ENCODE measurements at places on chromosomes 4 and X. TPM values are rescaled to one million over a fixed set of nuclear protein-coding genes. Genes with fewer than 3 reads are reported as not detected.
A peak's percentile ranks its signal among the peaks of the same experiment; 100 is the strongest.

Gene GUCY1A1
- not detected for total RNA-seq

- H3K27ac ChIP-seq: no peak overlapping the region
- peaks cover 2% of the 10 kb centered on the region for H3K27me3 ChIP-seq
- H3K36me3 ChIP-seq: no peaks in the 10 kb centered on the region
- H3K4me1 ChIP-seq: no peaks in the 10 kb centered on the region
- no peak for DNase-seq
These were observed 50.6 kb upstream of the ANKRD17 start for GRCh38 chr4:73309211-73309610.

- no peak overlapping the region for H3K27ac ChIP-seq
- H3K36me3 ChIP-seq: no peaks in the 10 kb centered on the region
- DNase-seq: no peak
- peaks cover 1% of the 10 kb centered on the region for H3K27me3 ChIP-seq
- H3K4me3 ChIP-seq: no peak overlapping the region
- no peaks in the 10 kb centered on the region for H3K4me1 ChIP-seq
These were observed 69.3 kb downstream of the GPC4 start for GRCh38 chrX:133346026-133346425.

Gene FAM90A26
- total RNA-seq: not detected

DNA sequence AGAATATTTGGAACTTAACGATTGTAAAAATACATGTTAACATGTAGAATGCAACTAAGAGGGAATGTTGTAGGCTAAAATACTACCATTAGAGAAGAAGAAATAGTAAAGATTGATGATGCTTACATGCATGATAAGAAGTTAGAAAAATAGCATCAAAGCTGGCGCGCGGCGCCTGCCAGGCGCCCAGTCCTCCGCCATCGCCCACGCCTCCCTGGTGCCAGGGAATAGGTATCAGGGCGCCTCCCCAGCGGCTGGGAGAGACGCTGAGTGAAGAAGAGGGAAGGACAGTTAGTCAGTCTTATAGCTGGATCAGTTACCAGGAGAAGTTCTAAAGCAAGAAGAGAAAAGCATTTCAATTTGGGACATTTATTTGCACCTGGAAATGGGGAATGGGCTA is 36.0 kb downstream of the NSUN7 start:
- H3K27me3 ChIP-seq: peaks cover 28% of the 10 kb centered on the region
- DNase-seq: no peak
- H3K36me3 ChIP-seq: no peaks in the 10 kb centered on the region
- H3K4me1 ChIP-seq: no peaks in the 10 kb centered on the region
- no peak overlapping the region for H3K4me3 ChIP-seq

Gene CITED1
- not detected for total RNA-seq

Gene MAGEA1
- total RNA-seq: not detected

DNA sequence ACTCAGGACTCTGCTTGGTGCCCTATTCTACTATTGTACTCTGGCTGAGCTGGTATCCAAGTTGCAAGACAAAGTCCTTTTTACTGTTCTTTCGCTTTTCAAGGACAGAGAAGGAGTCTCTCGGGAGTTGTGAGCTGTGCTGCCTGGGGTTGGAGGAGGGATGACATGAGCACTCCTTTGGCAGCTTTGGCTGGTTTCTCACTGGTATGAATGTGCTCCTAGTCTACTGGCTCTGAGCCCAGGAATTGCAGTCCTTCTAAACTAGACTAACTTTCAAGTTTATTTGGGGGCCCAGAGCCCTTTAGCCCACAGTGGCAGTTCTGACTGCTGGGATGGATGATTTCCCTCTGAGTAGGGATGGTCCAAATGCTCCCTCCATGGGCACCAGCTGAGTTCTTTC is 997.1 kb downstream of the RAB28 start:
- H3K4me1 ChIP-seq: no peaks in the 10 kb centered on the region
- H3K27me3 ChIP-seq: no peaks in the 10 kb centered on the region
- no peaks in the 10 kb centered on the region for H3K36me3 ChIP-seq
- H3K27ac ChIP-seq: no peak overlapping the region

DNA sequence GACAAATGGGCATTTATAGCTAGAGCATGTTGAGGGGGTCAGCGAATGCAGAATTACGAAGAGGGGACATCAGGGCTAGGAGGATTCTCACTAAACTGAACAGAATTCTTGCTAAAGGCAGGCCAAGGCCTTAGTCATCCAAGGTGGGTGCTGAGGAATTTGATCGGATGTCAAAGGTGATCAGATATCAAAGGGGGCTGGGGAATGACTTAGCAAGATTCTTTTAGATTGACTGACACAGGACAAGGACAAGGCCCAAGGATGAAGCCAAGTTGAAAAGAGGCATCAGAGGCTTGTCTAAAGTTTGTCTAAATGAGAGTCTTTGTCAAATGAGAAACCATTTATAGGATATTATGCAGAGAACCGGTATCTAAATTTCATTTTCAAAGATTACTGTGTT is 9.7 kb downstream of the TMEM184C start:
- no peak for DNase-seq
- H3K36me3 ChIP-seq: peaks cover 54% of the 10 kb centered on the region
- no peak overlapping the region for H3K4me3 ChIP-seq
- peaks cover 3% of the 10 kb centered on the region for H3K4me1 ChIP-seq
- no peak overlapping the region for H3K27ac ChIP-seq

- DNase-seq: no peak
- no peak overlapping the region for H3K4me3 ChIP-seq
- no peaks in the 10 kb centered on the region for H3K27me3 ChIP-seq
- H3K36me3 ChIP-seq: peaks cover 15% of the 10 kb centered on the region
- H3K4me1 ChIP-seq: peaks cover 14% of the 10 kb centered on the region
- H3K27ac ChIP-seq: peak overlapping the region; percentile 41
These were observed 25.9 kb downstream of the EIF2S3 start for GRCh38 chrX:24080704-24081103.

DNA sequence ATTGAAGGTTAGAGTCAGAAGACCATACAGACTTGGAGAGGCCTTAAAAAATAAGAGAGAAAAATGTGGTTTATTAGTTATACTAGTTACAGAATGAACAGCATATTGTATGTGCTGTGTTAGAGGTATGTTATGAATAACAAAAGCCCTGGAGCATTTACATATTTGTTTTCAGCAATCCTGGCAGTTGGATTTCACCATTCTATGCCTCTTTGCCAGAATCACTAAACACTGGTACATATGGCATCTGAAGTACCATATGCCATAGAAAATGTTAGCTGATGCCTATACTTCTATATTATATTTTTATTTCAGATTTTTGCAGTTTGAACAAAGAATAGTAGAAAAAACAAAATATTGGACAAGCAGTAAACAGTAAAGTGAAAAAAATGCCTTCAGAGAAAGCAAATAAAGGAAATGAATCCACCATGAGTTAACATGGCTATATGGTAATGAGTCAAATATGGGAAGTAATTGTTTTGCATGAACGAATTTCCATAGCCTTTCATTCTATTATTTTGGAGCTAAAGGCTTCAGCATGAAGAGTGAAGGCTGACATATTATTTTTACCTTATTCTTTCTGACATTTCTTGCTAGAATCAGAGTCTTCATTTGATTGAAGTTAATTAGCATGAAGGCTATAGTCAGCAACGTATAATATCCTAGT is 41.9 kb upstream of the PRDM8 start:
- no peaks in the 10 kb centered on the region for H3K27me3 ChIP-seq
- no peak overlapping the region for H3K4me3 ChIP-seq
- peaks cover 3% of the 10 kb centered on the region for H3K36me3 ChIP-seq
- peaks cover 1% of the 10 kb centered on the region for H3K4me1 ChIP-seq

GRCh38 chr4:54152846-54153600 is 53.1 kb downstream of the GSX2 start:
- H3K27ac ChIP-seq: no peak overlapping the region
- no peak overlapping the region for H3K4me3 ChIP-seq
- H3K36me3 ChIP-seq: no peaks in the 10 kb centered on the region
- no peaks in the 10 kb centered on the region for H3K4me1 ChIP-seq
- DNase-seq: no peak

- H3K36me3 ChIP-seq: peaks cover 10% of the 10 kb centered on the region
- no peaks in the 10 kb centered on the region for H3K27me3 ChIP-seq
- no peaks in the 10 kb centered on the region for H3K4me1 ChIP-seq
These were observed 144.7 kb upstream of the SMIM10 start for GRCh38 chrX:134846042-134846441.

Gene UNC5C
- not detected for total RNA-seq

Gene TMPRSS11A
- total RNA-seq: not detected

- H3K4me3 ChIP-seq: no peak overlapping the region
- H3K4me1 ChIP-seq: peaks cover 5% of the 10 kb centered on the region
- no peaks in the 10 kb centered on the region for H3K27me3 ChIP-seq
- DNase-seq: no peak
- H3K27ac ChIP-seq: no peak overlapping the region
- no peaks in the 10 kb centered on the region for H3K36me3 ChIP-seq
These were observed 10.7 kb upstream of the HCCS start for GRCh38 chrX:11100281-11101035.

Gene PCDH19
- not detected for total RNA-seq

- H3K4me1 ChIP-seq: no peaks in the 10 kb centered on the region
- H3K27ac ChIP-seq: no peak overlapping the region
- no peaks in the 10 kb centered on the region for H3K36me3 ChIP-seq
- H3K4me3 ChIP-seq: no peak overlapping the region
These were observed 1092.1 kb upstream of the PRKX start for GRCh38 chrX:4805502-4805901.

DNA sequence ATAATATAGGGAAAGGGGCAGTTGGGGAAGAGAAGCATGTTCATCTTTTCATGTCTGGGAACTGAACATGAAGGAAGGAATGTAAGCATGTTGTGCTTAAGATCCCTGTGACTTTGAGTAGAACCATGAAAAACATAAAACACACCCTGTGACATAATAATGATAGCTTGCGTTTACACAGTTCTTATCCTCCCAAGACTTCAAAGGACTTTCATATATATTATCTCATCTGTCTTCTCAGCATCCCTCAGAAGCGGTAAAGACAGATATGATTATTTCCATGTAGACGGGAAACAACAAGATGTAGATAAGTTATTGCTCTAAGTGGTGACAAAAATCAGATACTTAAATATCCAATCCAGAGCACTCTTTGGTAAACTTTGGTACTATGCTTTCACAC is 3.3 kb upstream of the SH3RF1 start:
- H3K27ac ChIP-seq: no peak overlapping the region
- no peak for DNase-seq
- peaks cover 64% of the 10 kb centered on the region for H3K27me3 ChIP-seq
- peaks cover 18% of the 10 kb centered on the region for H3K4me1 ChIP-seq
- no peak overlapping the region for H3K4me3 ChIP-seq
- no peaks in the 10 kb centered on the region for H3K36me3 ChIP-seq

DNA sequence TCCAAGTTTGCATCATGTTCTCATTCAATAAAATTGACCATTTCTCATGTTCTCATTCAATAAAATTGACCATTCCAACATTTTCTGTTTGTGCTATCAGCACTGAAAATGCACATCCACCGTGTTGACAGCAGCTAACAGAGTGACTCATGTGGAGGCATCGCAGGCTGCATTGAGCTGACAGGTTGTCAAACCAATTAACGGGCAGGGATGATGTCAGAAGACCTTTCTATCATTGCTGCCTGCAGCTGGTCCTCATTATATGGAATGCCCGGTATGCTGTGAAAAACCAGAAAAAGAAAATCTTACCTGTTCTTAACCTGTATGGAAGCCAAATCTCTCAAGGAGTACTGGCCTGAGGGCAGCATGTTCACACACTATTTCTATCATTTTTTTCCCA is 202.0 kb downstream of the SMIM20 start:
- peaks cover 15% of the 10 kb centered on the region for H3K27me3 ChIP-seq
- no peak overlapping the region for H3K4me3 ChIP-seq

DNA sequence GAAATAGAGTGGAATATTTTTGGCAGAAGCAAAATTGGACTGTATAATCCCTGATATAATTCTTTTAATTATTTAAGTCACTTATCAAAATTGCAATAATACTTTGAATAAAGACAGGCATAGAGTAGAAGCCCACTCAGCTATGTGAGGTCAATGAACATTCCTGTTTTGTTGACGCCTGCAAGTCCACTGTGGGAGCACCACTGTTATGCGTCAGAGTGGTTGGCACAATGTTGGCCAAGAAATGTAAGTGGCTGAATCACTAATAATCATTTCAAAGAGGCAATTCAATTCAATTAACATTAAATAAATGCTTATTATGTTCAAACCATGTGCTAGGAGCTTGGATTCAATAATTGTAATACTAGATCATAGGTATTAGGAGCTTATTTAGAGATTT is 221.0 kb downstream of the SPCS3 start:
- H3K4me1 ChIP-seq: no peaks in the 10 kb centered on the region
- H3K27ac ChIP-seq: no peak overlapping the region
- no peak for DNase-seq
- H3K4me3 ChIP-seq: no peak overlapping the region
- no peaks in the 10 kb centered on the region for H3K27me3 ChIP-seq

DNA sequence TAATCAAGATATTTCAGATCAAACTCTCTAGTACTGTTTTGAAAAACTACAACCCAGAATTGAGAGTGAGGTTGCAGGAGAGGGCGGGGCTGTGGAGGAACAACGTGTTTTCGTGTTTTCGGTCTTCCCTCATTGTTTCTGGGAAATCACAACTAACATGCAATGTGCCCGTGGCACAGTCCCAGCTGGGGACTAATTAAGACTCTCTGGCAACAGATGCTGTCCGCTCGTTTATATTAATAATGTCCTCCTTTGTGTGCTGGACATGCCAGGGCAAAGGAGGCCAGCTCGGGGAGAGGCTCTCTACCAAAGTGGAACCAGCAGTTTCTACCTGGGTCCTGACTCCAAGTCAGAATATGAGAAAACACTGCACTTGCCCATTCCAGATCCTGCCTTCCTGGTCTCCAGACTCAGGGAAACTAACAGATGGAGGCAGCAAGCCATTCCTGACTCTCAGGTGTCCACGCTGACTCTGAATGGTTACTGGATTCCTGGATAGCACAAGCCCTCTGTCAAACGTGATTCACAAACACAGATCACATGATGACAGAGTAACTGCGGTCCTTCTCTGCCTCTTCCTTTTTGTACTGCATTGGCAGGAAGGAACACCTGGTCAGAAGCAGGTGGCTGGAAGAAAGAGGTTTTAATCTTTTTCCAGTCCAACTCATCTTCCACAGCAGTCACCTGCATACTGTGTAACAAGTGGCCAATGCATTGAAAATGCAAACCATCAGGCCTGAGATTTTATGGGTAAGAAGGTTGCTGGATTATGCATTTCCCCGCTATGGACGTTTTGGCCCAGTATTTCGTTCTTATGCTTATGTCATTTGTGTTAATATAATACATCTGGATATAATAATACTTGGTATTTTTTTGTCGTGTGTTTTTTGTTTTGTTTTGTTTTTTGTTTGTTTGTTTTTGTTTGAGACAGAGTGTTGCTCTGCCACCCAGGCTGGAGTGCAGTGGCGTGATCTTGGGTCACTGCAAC is 65.0 kb downstream of the COQ2 start:
- peak; percentile 70 for DNase-seq
- peaks cover 25% of the 10 kb centered on the region for H3K36me3 ChIP-seq
- H3K27ac ChIP-seq: peak overlapping the region; percentile 94
- H3K4me3 ChIP-seq: peak overlapping the region; percentile 73

Gene FRAS1
- not detected for total RNA-seq

DNA sequence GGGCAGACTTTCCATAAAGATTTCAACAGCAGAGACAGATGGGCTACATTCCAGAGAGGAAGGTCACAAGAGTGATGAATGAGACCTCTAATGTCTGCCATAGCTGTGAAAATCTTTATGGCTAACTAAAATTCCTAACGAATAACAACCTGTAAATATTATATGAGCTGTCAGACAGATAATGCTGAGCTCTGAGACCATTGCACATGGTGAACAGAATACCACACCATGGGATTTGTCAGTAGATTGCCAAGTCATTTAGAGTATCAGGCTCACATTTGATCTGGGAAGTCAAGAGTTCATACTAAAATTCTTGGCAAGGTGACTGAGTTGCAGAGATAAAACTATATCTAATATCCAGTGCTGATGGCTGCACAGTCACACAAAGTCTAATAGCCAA is 259.2 kb upstream of the FTHL17 start:
- no peaks in the 10 kb centered on the region for H3K4me1 ChIP-seq
- DNase-seq: no peak
- no peak overlapping the region for H3K27ac ChIP-seq
- no peak overlapping the region for H3K4me3 ChIP-seq
- H3K36me3 ChIP-seq: no peaks in the 10 kb centered on the region

All from activated CD4-positive, alpha-beta T cell treated with anti-CD3 and anti-CD28 coated beads, Interleukin-2, amount 10 ng/mL, durations not matched to agents 7 days and 5 days (primary cell).